ENCODE measurements at places on chromosomes 12 and 14. TPM values are rescaled to one million over a fixed set of nuclear protein-coding genes. Genes with fewer than 3 reads are reported as not detected.

GRCh38 chr12:87967871-87968270 lies 61.3 kb downstream of the C12orf50 start:
- no peak for DNase-seq

DNA sequence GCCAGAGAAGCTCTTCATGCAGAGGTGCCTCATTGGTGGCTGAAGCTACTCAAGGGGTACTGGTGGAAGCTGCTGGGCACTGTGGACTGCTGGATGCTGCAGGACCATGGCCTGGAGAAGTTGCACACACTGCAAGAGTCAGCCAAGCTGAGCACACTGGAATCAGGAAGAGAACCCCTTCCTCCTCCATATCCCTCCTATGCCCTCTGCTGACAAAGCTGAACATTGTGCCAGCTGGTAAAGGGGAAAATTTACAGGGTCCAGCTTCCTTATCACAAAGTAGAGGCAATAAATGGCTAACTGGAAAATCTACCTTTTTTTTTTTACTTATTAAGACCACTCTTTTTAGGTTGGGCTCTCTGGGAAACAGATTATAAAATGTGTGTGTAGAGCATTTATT lies 6.5 kb downstream of the CCDC175 start:
- no peak for DNase-seq

NPAS3 gene
- total RNA-seq, result not detected

DNA sequence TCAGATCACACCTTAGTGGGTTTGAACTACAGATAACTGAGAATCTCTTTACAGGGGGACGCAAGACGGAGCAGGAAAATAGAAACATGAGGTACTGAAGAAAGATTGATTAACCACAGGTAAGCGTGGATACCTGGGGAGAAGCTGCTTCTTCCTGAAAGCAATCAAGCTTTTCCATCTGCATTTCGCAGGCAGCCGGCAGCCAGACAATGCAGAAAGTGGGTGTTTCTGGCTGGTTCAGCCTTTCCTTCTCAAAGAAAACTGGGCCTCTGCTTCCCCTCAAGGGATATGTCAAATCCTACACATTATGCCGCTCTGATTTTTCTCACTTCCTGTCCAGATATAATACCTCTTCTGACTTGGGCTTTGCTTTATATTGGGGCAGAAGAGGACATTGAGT lies 39.1 kb upstream of the PPFIA2 start:
- no peak for DNase-seq

GRCh38 chr12:124024263-124024678 lies 51.3 kb downstream of the ZNF664 start:
- no peak for DNase-seq

GRCh38 chr12:7035463-7035862 lies 17.2 kb upstream of the LPCAT3 start:
- DNase-seq, result no peak

DNA sequence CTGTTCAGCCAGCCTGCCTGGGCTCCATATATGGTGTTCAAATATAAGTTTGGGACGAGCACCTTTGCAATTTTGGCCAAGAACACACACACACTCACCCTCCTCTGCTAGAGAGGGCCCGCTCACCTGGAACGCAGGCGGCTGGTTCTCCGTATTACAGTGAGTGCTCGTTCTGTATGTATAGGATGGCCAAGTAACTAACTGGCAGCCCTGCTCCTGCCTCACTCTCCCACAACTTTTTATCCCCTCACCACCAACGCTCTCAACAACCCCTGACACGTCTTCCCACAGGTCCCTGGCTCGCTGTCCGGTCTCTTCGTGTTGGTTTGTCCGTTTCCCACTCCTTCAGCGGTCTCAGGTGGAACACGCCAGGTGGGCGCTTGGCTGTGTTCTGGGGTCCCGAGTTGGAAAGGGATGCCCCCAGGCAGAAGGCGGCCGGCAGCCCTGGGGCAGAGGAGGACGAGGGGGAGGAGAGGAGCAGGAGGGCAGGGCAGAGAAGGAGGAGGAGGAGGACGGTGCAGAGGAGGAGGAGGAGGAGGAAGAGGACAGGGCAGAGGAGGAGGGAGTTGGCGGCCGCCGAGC lies 398 bp upstream of the MSRB3 start:
- no peak for DNase-seq

RNASE3 gene
- total RNA-seq, result not detected

GRCh38 chr14:22570132-22570949 lies 18.7 kb downstream of the DAD1 start:
- DNase-seq, result peak; percentile 98

DNA sequence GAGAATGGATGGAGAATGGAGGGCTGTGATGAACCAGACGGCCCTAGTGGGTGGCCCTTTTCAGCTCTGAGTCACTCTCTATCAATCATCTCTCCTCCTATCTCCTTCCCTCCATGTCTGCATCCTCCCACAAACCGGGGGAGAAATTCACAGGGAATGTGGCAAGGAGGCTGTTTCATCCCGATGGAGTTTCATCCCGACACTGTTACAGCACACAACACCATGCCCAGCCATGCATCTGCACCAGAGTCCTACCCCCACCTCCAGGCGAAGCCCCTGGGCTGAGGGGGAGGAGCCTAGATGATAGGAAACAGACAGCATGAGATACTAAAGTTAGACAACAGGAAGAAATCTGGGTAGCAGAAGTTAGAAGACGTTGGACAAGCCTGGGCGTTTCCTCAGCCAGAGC lies 20.8 kb downstream of the SLC8B1 start:
- no peak for DNase-seq

PAPLN gene
- total RNA-seq, result 0.05 TPM

GRCh38 chr12:6699259-6699988 lies 1.2 kb downstream of the PIANP start:
- DNase-seq, result no peak

DNA sequence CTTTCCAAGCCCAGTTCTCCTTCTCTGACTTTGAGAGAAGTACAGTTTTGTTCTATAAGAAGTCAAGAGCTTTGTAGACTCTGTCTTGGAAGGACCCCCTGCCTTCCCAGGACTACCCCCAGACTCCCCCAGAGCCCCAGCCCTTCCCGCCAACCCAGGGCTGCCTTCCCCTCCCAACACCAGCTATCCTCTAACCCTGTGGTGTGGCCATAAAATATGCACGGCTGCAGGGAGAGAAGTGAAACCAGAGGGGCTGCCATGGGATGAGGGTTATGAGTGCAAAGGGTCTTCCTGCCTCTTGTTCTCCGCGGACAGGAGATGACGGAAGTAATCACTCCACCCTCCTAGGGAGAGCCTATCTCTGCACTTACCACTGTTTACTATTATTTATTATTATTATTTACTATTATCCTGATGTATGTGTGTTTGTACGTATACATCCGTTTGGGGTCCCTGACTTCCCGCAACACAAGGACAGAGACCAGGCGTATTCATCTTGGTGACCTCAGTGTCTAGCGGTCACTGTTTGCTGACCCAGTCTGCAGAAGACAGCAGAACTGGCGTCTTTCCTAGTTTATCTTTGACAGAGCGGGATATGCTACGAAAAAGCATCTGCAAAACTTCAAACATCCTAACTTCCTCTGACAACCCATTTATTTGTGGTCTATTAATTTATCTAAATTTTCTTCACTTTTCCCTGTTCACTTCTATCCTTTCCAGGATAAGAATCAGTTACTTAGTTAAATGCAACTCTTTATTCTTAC lies 3.5 kb upstream of the SCNN1A start:
- DNase-seq, result no peak

TTC6 gene
- not detected for total RNA-seq

DNA sequence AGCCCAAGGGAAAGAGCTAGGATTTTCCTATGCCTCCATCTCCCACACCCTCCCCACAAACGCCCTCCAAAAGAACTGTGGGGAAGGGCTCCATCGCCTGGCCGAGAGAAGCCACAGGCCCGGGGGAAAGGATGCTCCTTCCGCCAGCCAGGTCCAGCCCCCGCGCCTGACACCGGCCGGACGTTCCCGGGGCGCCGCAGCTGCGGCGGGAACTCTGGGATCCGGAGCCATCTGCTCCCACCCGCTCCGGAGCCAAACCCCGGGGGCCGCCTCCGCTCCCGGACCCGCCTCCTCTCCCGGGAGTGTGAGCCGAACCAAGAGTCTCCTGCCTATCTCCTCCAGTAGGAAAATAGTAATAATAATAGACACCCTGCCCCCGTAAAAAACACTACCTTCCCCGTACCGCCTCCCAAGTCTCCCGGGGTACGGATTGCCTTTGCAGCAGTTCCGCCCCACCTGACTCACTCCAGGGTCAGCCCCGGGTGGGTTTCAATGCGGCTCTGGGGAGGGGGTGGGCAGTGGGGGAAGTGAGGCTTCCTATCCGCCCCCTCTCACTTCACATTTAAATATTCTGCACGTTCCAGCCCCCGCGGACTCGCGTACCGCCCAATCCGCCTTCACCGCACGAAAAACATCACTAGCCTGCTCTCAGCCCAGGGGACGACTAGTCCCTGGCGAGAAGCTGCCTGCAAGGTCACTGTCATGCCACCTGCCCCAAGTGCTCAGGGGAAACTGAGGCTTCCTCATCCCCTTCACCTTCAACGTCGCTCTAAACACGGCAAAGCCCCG lies 2.4 kb downstream of the AGAP2 start:
- no peak for DNase-seq

All from CD4-positive, alpha-beta T cell (primary cell).